Pulmonary artery endothelial cell (primary cell): ENCODE measurements at places on chromosomes 6 and 20.
A peak's percentile ranks its signal among the peaks of the same experiment; 100 is the strongest.

- no peak for DNase-seq
Measured at GRCh38 chr6:17450397-17450796, 57.0 kb downstream of the CAP2 start.

GRCh38 chr6:168201799-168202198 is 117.8 kb downstream of the DACT2 start:
- DNase-seq, result no peak

DNA sequence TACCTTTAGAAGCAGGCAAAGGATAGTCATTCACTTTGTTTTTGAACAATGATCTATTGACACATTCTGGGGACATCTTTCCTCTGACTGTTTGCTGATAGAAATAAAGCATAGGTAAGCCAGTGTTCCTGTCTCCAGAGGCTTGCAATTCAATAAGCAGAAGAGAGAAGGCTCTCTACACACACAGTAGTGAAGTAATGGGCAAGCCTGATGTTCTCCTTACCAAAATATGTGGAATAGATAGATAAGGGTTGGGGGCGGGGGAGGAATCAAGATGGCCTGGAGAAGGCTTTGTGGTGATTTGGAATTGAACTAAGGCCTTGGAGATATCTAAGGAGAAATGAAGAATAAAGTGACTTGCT is 27.3 kb downstream of the PAQR8 start:
- no peak for DNase-seq

DNA sequence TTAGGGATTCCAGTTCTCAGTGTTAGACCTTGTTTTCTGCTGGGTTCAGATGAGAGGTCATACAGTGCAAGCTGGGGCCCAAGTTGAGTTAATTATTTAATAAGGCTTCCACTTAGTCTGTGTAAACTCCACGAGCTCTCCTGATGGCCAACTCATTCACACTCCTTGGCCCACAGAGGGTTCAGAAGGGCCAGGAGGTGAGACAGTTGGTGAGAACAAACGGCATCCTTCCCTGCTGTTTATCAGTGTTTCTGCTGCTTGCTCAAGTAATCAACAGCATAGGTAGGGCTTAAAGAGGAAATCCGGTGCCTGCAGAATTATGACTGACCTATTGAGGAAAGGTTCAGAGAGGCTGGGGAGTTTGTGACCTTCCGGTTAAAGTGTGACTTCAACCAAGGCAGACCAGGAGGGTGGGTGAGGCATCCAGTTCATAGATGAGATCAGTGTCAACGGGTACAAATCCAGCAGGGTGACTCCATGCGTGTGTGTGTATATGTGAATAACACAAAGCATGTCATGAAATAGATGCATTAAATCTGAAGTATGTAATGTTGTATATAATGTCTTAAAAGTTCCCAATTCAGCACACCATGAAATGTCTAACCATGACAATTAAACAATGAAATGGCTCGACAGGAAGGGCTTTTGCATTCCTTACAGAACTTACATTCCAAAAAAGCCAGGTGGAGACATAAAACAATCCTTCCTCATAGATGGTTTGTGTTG is 37.4 kb upstream of the BCAS1 start:
- no peak for DNase-seq

- no peak for DNase-seq
Measured at GRCh38 chr6:103269581-103269980, 1590.1 kb downstream of the HACE1 start.

DNA sequence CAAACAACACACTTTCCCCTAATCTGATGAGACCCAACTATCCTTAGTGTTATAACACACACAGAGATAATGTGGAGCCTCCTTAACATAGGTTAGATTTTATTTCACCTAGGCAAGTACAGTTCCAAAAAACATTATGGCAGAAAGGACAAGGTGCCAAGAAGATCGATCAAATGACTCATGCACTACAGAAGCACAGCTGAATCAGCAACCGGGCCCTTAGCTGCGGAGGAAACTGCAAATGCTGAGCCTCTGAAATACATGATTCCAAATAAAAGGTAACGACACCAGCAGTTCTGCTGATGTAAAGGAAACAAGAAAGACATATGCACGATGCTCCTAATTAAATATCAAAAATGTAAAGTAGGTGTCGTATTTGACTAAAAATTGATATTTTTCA is 19.9 kb upstream of the MUC21 start:
- DNase-seq, result no peak

- DNase-seq, result peak; percentile 39
Measured at GRCh38 chr20:35306931-35307517, 14.8 kb upstream of the FAM83C start.

DNA sequence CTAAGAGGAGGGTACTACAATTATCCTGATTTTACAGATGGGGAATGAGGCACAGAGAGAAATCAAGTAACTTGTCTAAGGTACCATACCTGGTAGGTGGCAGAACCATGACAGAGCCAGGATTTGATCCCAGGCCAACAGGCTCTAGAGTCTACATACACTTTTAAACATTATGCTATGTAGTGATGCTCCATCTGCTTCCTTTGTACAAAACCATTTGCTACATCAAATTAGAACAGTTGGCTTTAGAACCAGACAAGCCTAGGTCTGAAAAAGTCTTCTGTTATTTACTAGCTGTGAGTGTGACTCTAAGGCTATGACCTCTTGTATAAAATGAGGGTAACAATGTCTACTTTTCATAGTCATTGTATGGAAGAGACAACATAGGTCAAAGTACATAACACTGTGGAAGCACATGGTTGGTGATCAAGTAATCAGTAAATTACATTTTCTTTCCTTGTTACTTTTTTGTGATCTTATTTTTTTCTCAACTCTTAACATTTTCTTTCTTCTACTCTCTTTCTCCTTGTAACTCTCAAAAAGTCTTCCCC is 122.1 kb downstream of the PDSS2 start:
- DNase-seq, result no peak

- DNase-seq, result no peak
Measured at GRCh38 chr6:170038251-170038650, 252.6 kb downstream of the DLL1 start.

GRCh38 chr20:61285691-61286090 is 33.6 kb downstream of the CDH4 start:
- no peak for DNase-seq

DNA sequence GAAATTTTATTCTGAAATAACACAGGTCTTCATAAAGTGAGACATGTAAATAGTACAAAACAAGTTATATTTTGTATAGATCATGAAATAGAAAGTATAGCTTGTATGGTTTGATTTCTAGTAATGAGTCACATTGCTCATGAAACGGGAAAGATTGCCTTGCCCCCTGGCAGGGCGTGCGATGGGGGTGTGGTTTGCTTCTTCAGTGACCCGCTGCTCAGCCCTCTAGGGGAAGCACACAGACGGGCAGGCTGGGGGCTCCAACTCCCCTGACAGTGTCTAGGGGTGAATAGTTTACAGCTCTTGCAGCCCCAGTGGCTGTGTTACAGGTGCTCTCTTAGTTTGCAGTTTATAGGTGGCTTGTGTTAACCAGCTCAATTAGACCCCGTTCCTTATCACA is 170.5 kb upstream of the RGS17 start:
- no peak for DNase-seq

GRCh38 chr6:43934803-43935602 is 165.0 kb downstream of the VEGFA start:
- no peak for DNase-seq

DNA sequence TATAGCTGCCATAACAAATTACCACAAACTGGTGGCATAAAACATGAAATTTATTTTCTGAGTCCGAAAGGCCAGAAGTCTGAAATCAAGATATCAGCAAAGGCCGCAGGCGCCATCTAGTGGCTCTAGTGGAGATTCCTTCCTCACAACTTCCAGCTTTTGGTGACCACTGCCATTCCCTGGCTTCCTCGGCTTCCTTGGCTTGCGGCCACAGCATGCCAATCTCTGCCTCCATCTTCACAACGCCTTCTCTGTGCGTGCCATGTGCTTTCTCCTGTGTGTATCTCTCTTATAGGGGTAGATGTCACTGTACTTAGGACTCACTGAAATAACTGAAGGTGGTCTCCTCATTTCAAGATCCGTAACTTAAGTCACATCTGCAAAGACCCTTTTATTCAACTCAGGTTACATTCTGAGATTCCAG is 5.4 kb upstream of the PLAGL1 start:
- peak; percentile 57 for DNase-seq

- DNase-seq, result no peak
Measured at GRCh38 chr6:147936703-147937470, 405.8 kb upstream of the SASH1 start.

DNA sequence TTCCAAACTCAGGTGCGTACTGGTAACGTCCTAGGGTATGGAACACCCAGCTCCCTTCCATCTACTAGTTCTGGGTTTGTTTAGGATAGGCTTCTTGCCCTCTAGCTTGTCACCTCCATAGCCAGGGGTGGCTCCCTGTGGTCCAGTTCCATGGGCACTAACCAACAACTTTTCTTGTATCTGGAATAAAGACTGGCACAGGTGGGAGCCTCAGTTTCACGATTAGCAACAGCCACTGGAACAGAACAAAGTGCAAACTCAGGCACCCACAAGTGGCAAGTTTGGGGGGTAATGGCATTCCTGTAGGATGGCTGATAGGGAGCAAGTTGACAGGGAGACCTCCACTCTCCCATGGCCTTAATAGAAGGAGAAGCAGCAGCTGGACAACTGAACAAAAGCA is 5.6 kb upstream of the APMAP start:
- no peak for DNase-seq

DNA sequence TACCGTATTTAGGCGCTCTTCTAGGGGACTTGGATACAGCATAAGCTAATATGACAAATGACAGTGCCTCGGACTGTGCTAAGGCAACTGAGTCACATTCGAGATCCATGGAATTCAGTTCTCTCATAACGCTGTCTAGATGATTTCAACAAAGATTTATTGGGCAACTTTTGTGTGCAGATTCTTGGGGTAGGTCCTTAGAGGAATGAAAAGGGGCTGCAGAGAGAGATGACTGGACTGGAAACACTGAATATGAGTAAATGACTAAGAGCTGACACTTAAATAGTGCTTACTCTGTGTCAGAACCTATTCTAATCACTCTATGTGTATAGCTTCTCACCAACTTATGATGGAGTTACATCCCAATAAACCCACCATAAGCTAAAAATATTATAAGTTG is 36.4 kb upstream of the MARCKS start:
- DNase-seq, result no peak

- no peak for DNase-seq
Measured at GRCh38 chr6:99091985-99092384, 144.2 kb upstream of the FBXL4 start.
